ENCODE measurements at places on chromosomes 3 and 15.

- no peak for DNase-seq
Measured at GRCh38 chr3:112407214-112407887, 74.4 kb downstream of the CD200 start.

- no peak for DNase-seq
Measured at GRCh38 chr15:42594095-42594494, 18.7 kb downstream of the STARD9 start.

DNA sequence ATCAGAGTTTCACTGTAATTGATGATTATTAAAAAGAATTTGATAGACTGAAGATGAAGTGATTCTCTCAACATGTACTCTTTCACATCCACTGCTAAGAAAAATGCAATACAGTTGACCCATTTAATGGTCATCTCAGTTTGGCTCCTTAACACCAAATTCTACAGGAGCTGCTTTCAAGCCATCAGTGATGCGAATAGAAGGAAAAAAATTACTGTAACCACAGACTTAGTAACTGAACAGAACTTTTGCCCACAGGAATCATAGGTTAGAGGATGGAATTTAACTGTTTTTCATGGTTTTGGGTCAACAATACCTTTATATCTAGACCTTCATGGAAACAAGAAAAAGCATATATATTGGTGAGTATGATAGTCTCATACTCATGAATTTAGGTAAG lies 633.5 kb downstream of the CADM2 start:
- no peak for DNase-seq

DNA sequence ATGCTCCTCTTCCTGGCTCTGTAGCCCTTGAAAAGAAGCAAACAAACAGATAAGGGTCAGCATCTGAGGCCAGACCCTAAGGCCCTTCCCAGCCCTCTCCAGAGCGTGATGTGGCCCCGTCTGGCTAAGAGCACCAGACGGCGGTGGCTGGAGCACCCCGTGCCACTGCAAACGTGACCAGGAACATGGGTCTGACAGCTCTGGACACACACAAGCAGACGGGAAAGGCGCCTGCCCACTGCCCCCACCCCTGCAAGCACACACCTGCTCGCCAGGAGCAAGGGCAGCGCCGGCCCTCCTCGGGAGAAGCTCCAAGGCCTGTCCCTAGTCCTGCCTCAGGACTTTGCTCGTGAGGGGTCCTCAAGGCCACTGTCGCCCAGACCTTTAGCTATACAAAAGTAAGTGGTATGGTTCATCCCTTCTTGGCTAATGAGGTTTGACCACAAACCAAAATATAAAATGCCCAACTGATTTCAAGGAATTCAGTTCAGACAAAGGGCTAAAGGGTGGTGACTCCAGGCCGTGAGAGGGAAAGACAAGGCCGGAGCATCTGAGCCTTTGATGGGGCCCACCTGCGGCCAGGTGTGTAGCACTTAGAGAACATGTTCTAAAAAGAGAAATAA lies 90.4 kb downstream of the XXYLT1 start:
- no peak for DNase-seq

DNA sequence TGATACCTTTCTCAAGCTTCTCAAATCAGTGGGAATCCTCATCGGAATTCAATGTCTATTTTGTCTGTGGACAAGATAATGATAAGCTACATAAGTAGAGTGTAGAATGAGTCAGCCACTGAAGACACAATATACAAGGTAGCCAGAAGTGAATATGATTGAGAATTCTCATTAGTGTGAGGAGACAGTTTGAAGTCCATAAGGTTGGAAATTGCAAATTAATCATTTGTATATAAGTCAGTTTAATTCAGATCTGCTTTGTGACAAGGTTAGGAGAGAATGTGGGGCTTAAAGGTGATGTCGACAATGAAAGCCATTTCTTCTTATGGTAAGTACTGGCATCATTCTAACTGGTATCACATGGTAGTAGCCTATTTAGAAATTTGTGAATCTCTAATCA lies 4.2 kb downstream of the ARPP21 start:
- no peak for DNase-seq

DNA sequence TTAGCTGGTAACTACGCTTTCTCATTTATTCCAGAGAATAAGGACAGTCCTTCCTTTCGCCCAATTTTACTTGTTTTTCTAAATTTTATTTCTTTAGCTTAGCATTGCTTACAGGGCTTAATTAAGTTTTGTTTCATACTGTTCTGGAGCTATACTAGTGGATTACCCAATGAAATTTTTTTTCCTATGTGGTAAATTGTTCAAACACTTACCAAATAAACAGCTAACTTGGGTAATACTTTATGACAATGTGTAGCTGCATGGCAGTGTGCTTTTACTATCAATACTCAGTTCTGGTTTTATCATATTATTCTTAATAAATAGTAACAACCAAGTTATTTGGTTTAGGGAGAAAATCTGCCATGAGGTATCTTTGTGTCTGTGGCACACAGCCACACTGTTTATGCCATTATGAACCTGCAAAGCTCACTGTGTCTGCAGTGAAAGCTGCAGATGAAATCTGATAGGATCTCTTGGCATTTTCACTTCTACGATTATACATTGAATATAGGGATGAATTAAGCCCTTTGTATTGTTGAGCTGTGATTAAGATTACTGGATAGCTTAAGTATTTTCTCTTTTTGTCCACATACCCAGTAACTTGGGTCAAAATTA lies 37.2 kb downstream of the UBE2E2 start:
- no peak for DNase-seq

DNA sequence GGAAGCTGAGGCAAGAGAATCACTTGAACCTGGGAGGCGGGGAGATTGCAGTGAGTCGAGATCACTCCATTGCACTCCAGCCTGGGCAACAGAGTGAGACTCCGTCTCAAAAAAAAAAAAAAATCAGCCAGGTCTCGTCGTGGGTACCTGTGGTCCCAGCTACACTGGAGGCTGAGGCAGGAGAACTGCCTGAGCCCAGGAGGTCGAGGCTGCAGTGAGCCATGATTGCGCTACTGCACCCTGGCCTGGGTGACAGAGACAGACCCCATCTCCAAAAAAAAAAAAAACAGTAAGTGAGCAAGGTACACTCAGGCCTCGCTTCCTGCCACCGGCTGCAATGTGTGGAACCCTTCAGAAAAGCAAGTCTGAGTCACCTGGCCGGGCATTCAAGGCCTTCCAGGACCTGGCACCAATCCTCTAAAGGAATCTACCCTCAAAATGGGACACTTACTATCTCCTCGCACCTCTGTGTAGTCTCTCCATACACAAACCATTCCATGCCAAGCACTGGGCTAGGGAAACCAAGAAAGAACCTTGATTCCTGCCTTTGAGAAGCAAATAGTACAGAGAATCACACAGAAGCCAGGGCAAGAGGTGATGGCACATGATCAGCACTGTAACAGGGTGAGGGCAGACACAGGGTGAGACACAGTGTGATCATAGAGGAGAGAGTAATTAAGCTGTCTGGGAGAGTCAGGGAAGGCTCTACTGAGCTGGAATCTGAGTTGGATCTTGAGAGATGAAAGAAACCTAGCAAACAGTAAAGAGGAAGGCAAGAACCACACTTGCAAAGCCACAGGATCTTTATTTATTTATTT lies 9.7 kb downstream of the SCAMP2 start:
- no peak for DNase-seq

DNA sequence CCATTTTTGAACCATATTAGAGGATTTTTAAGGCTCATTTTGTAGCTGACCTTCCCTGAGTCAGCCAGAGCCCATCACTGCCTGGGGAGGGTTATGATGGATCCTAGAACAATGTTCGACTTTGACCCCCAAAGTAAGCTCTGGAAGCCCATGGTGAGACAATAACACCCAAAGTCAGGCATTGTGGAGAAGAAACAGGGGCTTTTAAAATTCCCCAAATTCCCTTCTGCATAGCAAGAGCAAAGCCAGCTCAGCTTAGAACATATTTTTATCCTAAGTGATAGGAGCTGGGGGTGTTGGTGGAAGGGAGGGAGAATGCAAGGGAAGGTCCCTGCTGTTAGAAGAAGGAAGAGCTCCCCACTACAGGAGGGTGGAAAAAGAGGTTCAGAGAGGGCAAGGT lies 4.0 kb downstream of the ITGA11 start:
- DNase-seq = no peak

GRCh38 chr3:127712881-127713771 lies 40.4 kb downstream of the ABTB1 start:
- DNase-seq = no peak

- no peak for DNase-seq
Measured at GRCh38 chr3:124451630-124452317, 278.5 kb upstream of the UMPS start.

- no peak for DNase-seq
Measured at GRCh38 chr3:61940236-61940635, 378.9 kb downstream of the PTPRG start.

DNA sequence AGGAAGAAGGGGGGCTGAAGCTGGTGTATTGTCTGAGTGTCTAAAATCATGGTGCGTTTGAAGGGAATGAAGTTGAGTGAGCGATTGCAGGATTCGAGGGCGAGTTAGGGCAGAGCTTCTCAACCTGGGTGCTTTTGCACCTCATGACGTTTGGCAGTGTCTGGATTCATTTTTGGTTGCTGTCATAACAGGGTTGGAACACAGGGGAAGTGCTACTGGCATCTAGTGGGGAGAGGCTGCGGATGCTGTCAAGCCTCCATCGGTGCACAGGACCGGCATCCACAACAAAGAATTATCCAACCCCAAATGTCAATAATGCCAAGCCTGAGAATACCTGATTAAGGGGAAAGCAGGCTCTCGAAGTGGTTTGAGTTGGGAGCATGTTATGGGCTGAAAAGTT lies 120.0 kb downstream of the SLCO3A1 start:
- no peak for DNase-seq

DNA sequence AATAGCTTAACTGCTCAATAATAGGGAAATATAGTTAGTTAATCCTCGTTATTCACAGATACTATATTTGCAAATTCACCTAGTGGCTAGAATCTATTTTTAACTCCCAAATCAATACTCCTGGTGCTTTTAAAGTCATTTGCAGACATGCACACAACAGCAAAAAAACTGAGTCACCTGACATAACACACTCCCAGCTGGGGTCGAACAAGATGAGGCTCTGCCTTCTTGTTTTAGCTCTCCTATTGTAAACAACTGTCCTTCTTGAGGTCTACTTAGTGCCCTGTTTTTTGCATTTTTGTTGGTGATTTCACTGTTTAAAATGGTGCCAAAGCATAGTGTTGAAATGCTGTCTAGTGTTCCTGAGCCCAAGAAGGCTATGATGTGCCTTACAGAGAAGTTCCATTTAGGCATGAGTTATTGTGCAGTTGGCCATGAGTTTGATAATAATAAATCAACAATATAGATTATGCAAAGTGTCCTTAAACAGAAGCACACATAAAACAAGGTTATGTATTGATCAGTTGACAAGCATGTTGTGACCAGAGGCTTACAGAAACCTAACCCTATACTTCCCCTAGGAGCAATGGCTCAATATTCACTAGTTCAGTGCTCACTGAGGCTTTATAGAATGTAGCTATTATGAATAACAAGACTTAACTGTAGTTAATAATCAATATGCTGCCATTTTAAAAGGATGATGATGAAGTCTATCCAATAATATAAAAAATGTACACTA lies 18.6 kb downstream of the MAP3K13 start:
- DNase-seq = no peak

GRCh38 chr3:184339001-184339400 lies 1.6 kb downstream of the FAM131A start:
- DNase-seq = no peak

- no peak for DNase-seq
Measured at GRCh38 chr3:186466391-186466974, 77.7 kb downstream of the CRYGS start.

DNA sequence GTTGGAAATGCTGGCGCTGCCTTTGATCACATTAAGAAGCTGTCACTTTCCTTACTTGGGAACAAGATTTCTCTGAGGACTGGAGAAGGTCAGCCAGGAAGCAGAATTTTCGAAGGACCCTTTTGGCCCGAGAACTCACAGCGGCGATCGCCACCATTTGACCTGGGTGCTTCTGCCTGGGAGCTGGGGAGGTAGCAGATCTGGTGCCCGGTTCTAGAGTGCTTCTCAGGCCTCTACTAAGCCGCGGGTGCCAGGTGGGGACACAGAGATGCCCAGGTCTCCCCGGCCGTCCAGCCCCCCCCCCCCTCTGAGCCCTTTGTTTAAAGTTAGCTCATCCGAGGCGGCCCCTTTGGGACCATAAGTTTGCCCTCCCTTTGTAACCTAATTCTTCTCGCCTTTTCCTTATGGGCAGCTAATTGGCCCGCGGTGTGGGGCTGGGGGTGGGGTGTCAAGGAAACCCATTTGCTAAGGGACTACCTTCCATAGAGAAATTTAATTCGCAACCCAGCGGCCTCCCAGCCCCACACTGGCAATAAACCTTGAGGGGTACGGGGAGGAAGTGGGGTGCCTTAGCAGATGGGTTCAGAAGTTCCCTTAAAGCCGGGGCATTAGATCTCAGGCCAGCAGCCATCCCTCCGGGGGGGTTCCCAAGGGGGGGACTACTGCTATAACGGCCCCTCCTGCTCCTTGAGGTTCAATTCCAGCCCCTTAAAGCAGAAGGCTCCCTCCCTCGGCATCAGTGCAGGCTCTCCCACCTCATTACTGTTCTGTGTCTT lies 1.9 kb downstream of the GATA2 start:
- DNase-seq = no peak

DNA sequence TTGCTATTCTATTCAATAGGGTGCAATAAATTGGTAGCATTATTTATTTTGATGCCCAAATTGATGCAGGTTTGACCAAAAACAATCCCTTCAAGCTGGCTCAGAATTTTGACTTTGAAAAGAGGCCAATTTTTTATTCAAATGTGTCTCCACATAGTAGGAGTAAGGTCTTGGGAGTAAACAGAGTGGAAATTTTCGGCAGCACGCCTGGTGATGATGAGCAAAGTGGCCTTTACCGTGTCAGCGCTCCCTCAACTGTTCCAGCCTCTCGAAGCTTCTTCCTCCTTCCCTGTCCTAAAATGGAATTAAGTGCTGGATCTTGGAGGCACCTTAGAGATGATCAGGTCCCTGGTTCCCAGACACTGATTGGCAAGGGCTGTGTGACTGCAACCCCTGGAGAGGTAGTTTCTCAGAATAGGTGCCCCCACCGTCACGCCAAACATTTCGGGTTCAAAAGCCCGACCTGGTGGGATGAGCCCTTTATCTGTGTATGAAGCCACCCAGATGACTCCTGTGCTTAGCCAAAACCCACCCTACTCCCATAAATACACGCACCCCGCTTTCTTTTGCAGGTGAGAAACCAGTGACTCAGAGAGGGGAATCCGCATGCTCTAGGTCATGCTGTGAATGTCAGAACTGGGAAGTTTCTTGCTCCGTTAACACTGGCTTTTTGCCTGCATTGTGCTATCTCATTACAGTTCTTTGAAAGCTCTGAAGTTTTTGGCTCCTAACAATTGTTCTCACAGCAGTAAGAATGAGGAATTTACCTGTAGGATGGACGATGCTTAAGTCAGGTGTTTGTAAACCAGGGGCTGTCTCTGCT lies 89.1 kb downstream of the CRYGS start:
- DNase-seq = no peak

GRCh38 chr3:157107037-157107436 lies 52.9 kb downstream of the CCNL1 start:
- DNase-seq = no peak

DNA sequence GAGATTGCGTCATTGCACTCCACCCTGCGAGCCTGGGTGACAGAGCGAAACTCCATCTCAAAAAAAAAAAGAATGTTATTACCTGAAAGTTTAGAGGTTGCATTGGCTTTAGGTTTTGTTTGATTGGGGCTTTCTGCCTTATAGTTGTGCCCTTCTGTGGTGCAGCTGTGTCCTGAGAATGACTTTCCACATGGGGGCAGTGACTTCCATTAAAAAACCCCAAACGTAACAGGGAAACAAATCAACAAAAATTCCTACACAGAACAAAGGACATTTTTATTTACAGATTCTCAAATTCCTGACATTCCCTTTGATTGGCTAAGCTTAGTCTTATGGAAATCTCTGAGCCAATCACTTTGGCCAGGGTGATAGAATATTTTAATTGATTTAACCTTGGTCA lies 154.1 kb upstream of the GPR149 start:
- no peak for DNase-seq

Data from stimulated activated CD4-positive, alpha-beta T cell treated with anti-CD3 and anti-CD28 coated beads, Interleukin-4, amount 100 ng/mL, for 24 hours (primary cell).